ENCODE measurements at places on chromosomes 4 and X. TPM values are rescaled to one million over a fixed set of nuclear protein-coding genes. Genes with fewer than 3 reads are reported as not detected.

Gene OTC
- not detected for total RNA-seq

Gene EDA2R
- 5.8 TPM for total RNA-seq

Gene AMOT
- not detected for total RNA-seq

Gene GPAT3
- total RNA-seq, result 7.8 TPM

Gene PRRG3
- total RNA-seq, result not detected

Gene ABCG2
- total RNA-seq, result 310 TPM

DNA sequence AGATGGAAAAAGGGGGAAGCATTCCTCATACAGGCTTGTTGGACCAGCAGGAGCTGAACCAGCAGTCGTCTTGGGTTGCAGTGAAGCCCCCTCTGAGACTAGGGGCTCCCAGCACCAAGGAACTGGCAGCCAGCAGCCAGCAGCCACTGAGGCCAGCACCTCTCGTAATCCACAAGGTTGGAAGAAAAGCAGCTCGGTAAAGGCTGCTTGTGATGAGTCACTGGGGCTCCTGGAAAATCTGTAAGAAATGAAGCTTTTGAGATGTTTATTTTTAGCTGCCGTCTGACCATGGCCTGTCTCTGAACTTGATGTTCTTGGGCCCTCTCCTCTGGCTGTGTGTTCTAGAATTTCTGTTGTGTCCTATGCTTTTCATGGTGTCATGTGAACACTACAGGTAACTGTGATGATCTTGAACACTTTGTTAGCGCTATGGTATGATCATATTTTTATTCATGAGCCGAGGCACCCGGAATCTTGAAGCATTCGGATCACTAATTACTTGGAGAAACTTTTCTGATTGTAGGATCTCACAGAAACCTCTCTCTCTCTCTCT lies 18.6 kb downstream of the CLCN4 start:
- no peak for DNase-seq

GRCh38 chr4:18917689-18918088 lies 896.1 kb upstream of the LCORL start:
- DNase-seq, result no peak

DNA sequence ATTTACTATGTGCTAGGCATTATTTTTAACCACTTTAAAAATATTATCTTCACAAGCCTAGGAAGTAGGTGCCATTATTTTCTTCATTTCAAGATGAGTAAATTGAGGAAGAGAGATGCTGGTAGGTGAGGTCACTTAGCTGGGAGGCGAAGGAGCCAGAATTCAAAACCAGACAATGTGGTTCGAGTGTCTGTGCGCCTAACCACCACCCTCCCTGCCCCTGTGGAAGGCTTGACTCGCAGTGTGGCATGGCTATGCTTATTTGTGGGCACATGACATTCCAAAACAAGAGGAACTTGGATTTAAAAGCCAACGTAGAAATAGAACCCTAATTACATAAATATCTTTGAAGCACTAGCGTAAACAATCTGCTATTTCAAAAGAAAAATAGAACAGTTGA lies 226.6 kb upstream of the PITX2 start:
- no peak for DNase-seq

GRCh38 chr4:140846736-140847135 lies 90.6 kb upstream of the TBC1D9 start:
- DNase-seq, result no peak

GRCh38 chr4:15963001-15963451 lies at the start of gene FGFBP2:
FGFBP2 (minus strand) TSS chr4:15963175; CDS start chr4:15963129, 46 bp downstream.
- DNase-seq, result no peak

DNA sequence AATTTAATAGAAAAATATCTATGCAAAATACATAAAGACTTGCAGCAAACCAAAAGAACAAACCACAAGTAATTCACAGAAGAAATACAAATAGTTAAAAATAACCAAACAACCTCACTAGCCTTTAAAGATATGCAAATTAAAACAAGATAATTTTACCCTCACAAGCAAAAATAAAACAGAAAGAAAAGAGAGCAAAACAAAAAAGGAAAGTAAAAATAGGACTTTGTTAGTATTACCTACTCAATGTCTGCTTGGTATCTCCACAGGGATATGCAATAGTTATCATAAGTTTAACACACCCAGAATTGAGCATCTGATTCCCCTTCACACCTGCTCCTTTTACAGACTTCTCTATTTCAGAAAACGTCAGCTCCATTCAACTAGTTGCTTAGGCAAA lies 737.5 kb upstream of the MAGEB2 start:
- no peak for DNase-seq

GRCh38 chr4:144985531-144985930 lies 112.5 kb downstream of the ANAPC10 start:
- no peak for DNase-seq

DNA sequence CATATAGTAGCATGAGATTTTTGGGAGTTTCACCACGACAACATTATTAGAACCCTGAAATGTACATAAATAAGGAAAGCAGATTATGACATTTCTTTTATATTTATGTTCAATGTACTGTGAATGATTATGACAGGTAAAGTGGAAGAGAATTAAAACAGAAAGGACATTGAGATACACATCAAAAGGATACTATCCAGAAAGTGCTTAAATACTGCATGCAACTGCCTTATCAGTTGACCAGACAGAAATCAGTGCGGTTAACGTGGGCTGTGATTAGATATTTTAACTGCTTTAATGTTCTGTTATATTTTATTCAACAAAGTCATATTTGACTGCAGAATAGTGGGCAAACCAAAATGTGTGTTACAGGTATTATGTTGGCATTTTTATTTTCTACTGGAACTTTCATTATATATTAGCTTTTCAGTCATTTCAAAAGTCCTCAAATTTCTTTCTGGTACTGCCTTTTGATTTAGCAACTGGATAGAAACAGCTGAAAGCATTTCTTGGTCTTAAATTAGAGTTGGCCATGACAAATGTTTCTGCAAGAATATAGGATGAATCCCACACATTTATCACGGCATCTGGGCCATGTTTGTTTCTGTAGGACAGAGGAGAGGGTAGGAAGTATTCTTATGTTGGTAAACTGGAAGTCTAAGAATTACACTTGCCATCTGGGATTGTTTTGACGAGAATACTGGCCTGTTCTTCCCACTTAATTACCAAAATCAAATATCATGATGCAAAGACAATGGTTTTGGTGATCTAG lies 255.2 kb downstream of the SLC39A8 start:
- DNase-seq, result no peak

GRCh38 chrX:154596290-154596929 lies 11.5 kb downstream of the CTAG1A start:
- no peak for DNase-seq

GRCh38 chr4:67699603-67700002 lies 1.4 kb downstream of the UBA6 start:
- DNase-seq, result no peak

- DNase-seq, result no peak
Measured at GRCh38 chrX:16476692-16477091, 173.3 kb upstream of the S100G start.

DNA sequence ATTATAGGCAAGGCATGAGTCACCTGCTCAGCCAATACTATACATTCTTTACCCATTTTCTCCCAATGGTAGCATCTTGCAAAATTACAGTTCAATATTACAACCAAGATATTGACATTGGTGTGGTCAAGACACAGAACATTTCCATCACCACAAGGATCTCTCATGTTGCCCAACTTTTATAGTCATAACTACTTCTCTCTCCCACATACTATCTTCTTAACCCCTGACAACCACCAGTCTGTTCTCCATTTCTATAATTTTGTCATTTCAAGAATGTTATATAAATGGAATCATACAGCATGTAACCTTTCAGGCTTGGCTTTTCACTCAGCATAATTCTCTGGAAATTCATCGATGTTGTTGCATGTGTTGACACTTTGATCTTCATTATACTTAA lies 144.9 kb downstream of the ENOX2 start:
- DNase-seq, result no peak
